ENCODE measurements at places on chromosomes 1 and 21. TPM values are rescaled to one million over a fixed set of nuclear protein-coding genes. Genes with fewer than 3 reads are reported as not detected.

DNA sequence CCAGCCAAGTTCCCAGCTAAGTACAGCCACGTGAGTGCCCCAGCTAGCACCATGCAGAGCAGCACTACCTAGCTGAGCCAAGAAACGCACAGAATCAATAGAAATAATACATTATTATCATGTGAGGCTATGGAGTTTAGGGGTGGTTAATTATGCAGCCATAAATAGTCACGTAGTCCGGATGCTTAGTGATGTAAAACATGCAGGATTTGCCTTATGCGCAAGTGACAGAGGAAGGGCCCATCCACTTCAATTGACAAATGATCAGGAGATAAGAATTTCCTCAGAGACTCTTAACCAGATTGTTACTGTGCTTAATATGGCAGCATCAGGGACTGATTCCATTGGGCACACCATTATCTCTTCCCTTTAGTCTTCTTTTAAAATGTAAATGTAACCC, 44.8 kb upstream of the DUSP10 start:
- DNase-seq: no peak

GRCh38 chr1:60878323-60878722, 204.0 kb upstream of the NFIA start:
- DNase-seq: no peak

DNA sequence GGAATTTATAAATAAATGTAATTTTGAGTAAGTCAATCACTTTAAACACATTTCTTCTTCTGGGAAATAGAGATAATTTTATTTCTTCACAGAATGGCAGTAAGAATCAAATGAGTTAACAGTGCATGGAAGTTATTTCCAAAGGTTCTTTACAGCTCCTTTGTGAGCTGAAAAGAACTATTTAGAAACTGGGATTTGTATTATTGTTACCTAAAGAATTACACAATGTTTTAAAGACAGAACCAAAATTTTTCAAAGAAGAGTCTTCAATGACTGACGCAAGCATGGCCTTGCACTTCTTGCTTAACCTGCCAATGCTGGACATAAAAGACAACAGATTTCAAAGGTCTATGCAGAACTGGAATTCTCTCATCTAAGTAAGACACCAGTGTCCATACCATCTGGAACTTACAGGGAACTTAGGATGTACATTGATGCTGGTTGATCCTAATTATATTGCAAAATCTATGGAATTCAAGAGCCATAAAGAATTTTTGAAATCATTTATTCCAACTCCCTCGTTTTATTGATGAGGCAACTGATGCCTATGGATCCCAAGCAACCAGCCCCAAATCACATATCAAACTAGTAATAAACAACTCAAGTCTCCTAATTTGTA, 2.7 kb downstream of the COLGALT2 start:
- DNase-seq: no peak

The TCHH gene
- total RNA-seq: not detected

All from activated CD8-positive, alpha-beta T cell treated with anti-CD3 and anti-CD28 coated beads for 36 hours (primary cell).